ENCODE measurements at places on chromosomes 6 and 20.

DNA sequence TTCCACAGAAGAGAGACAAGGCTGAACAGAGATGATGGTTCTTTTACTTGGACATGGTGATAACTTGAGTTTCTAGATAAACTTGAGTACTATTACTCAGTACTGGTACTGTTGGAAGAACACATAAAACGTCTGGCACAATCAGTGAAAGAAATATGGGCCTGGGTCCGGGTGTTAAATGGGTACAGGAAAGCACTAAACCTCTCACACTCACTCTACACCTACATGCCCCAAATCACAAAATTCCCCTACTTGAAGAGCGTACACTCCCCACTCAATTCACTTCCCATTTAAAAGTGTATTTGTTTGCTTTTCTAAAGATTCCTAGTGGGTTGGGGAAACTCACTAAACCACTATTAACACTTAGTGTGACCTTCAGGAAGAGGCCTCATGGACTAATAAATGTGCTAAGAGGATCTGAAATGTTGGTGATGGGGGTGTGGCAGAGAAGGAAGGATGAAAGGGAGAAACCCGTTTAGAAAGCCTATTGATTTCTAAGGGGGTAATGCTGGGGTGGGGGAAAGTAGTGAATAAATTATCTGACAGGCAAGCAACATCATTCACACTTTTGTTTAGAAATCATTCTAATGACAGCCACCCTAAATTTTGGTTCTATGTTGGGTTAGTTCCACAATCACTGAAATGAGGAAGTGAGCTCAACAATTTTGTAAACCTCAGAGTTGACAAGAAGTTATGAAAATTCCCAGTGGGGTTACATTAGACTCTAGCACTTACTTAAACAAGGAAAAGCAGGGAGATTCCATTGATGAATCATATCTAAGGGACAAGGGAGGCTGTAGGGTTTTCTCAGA is 222.6 kb upstream of the MARCKS start:
- DNase-seq = no peak

GRCh38 chr6:124963831-124964763 is 1.9 kb downstream of the RNF217 start:
- no peak for DNase-seq

- DNase-seq = no peak
Measured at GRCh38 chr6:15410752-15411151, 164.9 kb downstream of the JARID2 start.

DNA sequence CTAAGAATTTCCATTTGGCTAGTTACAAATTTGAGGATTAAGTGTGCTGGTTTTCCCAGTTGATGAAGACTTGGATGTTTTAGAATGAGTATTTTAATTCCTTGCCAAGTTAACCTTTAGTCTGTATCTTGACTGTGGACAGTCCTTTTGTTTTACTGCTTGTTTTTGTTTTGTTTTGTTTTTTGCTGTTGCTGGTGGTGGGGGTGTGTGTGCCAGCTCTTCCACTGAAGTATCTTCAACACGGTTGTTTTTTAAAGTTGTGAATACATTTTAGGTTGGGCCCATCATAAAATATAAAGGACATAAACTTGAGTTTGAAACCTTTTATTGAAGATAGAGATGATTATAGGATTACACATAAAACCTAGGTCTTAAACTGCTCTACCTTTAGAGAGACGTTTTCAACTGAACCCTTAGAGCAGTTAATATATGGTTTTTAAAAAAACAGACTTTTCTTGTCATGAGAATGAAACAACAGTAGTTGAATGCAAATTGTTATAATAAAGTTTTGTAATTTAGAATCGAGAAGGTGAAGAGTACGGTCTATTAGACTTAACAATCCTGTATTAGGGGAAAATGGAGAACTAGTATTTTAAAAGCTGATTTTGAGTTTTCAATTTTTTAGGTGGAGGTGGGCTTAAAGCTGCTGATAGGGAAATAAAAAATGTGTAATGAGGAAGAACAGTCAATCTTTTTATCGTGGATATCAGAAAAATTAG is 4.0 kb downstream of the QKI start:
- DNase-seq = no peak

DNA sequence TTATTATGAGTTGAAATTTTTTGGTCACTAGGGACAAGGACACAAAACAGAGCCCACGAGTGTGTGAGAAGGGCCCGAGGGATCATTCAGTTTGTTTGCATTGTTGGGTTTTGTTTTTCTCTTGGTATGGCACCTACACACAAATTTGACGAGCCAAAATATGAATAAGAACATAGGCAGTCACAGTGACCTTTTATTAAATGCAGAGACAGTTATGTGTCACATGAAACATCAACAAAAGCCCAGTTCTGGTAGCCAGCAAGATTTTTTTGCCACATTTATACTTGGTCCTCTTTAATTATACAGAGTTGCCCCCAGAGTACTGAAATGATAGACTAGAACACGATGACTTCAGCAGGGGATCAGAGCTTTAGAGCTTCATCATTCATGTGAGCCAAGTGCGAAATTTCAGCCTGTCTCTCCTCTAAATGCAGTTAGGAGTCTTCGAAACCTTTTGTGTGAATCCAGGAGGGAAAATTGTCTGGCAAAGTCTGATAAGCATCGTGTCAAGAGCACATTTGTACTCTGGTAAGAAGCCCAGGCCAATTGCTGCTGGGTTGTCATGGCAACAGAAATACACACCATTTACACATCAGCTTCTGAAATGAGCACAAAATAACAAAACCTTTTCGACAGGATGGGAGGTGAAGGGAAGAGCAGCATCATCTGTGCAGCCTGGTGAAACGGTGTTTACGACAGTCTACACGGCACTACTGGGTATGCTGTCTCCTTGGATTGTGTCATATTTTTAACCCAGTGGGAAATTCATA is 79.2 kb upstream of the RIPOR2 start:
- peak; percentile 34 for DNase-seq

GRCh38 chr6:63609231-63609630 is 26.4 kb upstream of the PHF3 start:
- no peak for DNase-seq

DNA sequence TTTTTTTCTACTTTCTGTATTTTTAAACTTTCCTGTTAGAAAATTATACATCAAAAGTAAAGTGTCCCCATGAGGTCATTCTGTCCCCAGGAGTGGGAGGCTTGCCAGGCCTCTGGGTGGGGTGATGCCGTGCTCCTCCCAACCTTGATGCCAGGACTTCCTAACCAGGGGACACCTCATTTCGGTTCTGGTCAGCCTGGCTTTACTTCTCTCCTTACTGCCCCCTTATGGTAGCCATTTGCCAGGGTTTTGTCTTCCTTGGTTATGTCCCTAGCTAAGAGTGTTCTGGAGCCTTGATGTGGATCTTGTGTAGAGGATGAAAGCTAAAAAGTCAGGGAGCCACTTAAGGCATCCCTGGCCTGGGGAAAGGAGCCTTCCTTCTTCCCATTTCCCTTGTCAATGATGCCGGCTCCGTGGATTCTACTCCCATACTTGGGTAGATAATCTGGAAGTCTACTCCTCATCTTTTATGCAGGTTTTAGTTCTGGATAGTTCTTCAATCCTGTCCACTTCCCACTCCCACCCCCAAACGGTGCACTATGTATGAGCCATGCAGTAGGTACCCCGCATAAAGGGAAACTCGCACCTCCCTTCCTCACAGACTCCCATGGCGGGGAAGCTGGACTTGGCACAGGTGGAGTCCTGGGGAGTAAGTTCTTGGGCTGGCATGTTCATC is 164.1 kb upstream of the SALL4 start:
- DNase-seq = peak; percentile 12

- peak; percentile 40 for DNase-seq
Measured at GRCh38 chr6:25369433-25370177, 90.4 kb downstream of the CARMIL1 start.

- DNase-seq = no peak
Measured at GRCh38 chr20:39700528-39700927, 738.4 kb downstream of the DHX35 start.

DNA sequence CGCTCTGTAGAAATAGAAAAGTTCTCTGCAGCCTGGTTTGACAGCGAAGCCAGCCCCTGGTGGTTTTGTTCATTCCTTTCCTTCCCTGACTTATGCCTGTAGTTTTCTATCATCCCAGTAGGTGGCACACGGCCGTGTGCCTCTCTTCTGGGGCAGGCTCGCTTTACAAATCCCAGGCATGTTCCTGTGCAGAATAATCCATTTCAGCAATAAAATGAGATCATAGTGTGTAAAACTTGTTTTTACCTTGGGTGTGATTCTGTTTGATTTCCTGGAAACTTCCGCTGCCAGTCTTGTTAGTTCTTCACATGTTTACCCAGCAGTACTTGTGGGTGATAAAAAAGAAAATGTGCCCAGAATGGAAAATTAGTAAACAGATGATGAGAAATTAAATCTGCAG is 7.4 kb upstream of the INSM1 start:
- peak; percentile 59 for DNase-seq

DNA sequence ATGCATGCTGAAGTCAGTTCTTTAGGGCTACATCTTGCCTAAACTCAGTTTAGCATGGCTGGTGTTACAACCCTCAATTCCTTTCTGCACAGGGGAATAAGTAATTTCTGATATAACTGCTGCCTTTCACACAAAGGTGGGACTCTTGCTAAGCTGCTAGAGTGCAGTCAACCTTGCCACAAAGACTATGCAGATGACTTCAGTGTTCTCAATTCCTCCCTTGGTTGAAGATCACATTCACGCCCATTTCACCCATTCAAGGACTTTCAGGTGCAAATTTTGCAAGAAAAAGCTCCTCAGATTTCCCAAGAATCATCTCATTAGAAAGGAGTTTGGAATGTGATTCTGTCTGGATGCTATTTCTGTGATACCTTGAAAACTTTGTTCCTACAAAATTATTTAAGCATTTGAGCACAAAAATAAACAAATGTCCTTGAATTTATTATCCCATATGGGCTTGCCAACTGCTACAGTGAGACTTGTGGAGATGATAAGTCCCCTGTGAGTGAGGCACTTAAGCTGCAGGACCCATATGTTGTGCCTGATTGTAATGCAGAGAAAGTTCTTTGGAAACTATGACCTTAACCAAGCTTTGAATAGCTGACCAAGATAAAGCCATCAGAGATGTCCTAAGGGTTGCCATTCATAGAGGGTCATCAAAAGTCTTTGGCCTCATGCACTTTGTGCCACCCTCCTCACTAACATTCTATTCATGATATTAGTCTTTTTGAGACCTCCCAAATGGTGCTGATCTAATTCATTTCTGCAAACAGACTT is 111.8 kb downstream of the PLCB4 start:
- no peak for DNase-seq

DNA sequence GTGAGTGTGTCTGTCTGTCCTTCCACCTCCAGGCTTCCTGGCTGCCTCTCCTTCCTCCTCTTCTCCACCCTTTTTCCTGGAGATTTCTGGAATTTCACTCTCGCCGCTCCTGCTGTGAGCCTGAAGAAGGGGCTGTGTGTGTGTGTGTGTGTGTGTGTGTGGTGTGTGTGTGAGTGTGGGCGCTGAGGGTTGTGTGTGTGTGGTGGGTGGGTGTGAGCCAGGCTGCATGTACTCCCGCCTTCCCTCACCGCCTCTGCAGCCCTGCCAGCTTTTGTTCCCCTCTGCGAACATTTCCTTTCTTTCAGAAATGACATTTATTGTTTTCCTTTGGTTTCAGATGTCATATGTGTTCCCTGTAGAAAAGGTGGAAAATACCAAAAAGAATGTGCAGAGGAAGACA is 76.0 kb downstream of the SRC start:
- DNase-seq = no peak

DNA sequence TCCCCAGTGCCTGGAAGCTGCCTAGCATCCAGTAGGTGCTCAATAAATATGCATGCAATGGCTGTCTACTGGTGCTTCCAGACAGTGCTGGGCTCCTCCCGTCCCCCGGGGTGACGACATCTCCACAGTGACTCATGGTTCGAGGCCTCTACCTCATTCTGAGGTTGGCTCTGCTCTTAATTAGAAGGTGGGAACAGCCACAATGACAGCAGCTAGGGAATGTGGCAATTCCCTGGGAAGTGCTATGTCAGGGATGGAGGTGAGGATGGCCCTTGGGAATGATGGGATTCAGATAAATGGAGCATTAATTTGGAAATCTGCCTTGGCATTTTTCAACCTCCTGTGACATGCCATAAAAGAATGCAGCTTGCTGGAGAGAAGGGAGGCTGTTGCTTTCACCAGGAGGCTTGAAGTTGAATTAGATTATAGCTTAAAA is 43.5 kb upstream of the NFATC2 start:
- no peak for DNase-seq

- no peak for DNase-seq
Measured at GRCh38 chr6:56430629-56431600, 183.5 kb upstream of the COL21A1 start.
